ENCODE measurements at places on chromosomes 7 and 10. TPM values are rescaled to one million over a fixed set of nuclear protein-coding genes. Genes with fewer than 3 reads are reported as not detected.

DNA sequence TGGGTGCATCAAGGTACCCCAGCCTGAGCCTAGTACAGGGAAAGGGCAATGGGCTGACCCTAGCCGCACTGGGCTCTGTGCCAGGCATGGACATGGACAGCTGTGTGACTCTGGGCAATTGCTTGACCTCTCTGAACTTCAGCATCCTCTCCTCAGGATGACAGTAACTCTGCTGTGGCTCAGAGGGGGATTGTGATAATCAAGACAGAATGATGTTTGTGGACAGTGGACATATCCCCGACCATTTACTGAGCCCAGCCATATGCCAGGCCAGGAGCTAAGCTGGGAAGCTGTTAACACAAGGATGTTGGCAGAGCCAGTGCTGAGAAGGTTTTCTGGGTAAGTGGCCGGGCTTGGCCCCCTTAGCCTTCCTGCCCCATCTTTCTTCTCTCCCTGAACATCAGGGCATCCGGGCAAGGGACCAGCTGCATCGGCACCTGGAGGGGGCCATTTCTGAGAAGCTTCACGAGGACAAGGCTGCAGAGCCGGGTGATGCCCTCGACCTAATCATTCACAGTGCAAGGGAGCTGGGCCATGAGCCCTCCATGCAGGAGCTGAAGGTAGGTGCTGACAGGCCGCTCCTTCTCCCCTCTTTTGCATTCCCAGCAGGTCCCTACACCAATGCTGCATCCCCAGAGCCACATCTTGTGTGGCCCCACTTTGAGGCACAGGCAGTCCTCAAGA, 3.5 kb downstream of the CYP26C1 start:
- DNase-seq = no peak

- DNase-seq = no peak
Observed at GRCh38 chr10:130003787-130004613, 39.9 kb upstream of the EBF3 start.

GRCh38 chr7:1978656-1979590, 253.8 kb downstream of the MAD1L1 start:
- no peak for DNase-seq

DNA sequence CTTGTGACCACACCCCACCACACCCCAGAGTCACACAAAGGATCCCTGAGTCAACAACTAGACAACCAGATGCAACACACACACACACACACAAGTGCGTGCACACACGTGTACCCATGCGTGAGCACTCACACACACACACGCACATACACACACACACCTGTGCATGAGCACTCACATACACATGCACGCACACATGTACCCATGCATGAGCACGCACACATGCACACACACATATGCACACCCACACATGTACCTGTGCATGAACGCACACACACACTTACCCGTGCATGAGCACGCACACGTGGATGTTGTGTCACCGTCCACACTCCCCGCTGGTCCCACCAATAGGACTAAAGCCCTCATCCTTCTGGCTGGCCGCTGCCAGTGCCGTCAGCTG, 60.4 kb downstream of the HTR5A start:
- DNase-seq = no peak

DNA sequence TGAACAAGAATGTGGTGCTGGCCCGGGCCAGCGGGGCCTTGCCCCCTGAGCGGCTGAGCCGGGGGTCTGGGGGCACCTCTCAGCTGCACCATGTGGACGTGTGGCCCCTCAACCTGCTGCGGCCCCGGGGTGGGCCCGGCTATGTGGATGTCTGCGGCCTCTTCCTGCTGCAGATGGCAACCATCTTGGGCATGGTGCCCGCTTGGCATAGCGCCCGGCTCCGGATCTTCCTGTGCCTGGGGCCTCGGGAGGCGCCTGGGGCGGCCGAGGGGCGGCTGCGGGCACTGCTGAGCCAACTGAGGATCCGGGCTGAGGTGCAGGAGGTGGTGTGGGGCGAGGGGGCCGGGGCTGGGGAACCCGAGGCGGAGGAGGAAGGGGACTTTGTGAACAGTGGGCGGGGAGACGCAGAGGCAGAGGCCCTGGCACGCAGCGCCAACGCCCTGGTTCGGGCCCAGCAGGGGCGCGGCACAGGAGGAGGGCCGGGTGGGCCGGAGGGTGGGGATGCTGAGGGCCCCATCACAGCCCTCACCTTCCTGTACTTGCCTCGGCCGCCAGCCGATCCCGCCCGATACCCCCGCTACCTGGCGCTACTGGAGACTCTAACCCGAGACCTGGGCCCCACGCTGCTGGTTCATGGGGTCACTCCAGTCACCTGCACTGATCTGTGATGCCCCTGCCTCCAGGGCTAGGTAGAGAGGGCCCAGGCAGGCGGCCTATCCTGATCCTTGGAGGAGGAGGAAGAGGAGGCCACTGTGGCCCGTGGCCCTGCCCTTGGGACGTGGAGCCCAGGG, 1.1 kb upstream of the TRIP6 start:
- DNase-seq = peak; percentile 23

DNA sequence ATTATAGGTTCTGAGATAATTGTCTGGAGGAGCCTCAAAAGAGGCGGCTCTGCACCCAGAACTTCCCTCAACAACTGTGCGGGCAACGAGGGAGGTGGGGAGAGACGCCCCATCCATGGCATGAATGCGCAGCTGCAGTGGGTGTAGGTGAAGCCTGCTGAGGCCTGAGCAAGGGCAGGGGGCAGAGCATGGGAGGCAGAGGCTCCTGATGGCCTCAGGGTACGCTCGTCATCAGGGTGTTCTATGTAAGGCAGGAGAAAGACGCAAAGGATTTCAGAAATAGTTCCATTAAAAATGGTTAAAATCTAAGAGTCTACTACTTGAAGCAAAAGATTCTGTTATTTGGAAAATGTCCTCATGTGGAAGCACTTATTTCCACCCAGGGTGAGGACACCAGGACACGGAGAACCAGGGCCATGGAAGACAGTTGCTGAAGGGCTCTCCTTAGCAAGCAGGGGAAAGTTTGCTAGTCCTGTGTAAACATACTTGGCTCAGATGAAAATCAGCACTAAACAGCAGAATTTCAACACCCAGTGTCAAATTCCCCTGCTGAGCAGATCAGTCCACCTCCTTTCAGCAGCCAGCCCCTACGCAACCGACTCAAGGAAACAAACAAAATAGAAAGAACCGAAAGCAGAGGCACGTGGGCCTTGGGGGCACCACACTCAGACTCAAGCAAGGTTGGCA, 18.9 kb downstream of the INSIG1 start:
- no peak for DNase-seq

GRCh38 chr7:155660758-155661093, 16.3 kb downstream of the RBM33 start:
- DNase-seq = no peak

GRCh38 chr10:88978463-88978862, 12.1 kb upstream of the FAS start:
- no peak for DNase-seq

DNA sequence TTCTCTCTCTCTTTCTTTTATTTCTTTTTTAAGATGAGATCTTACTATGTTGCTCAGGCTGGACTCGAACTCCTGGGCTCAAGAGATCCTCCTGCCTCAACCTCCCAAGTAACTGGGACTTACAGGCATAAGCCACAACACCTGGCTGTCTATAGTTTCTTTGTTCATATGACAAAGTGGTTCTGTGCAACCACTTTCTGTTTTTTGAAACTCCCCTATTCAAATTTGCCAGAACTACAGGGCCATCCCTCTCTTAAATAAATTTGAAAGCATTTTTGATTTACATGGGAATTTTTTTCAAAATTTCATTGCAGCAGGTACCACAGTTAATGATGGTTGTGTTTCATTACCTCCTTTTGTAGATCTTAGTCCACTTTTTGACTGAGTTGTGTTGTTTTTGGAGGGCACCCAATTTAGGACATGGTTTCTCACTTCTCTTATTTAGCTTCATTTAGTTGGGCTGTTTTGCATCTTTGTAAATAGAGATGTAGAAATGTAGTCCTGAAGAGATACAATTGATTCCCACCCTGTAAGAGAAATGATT, 119.2 kb downstream of the LRRC4 start:
- no peak for DNase-seq

DNA sequence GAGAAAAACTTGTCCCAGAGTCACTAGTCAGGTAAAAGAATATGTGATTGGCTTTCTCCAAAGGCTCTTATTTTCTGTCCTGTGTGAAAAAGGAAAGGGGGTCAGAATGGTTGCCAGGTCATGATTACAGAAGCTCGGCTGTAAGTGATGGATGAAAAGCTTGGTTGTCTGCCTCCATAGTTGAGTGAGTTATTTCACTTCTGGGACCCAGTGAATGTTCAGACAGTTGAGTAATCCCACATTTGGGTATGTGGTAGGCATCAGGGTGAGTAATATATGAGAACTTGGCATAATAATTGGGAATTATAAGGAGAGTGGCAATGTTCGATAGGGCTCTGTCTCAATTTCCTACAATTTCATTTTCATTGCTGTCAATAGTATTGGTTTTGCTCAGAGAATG, 72.5 kb downstream of the BBS9 start:
- DNase-seq = no peak

DNA sequence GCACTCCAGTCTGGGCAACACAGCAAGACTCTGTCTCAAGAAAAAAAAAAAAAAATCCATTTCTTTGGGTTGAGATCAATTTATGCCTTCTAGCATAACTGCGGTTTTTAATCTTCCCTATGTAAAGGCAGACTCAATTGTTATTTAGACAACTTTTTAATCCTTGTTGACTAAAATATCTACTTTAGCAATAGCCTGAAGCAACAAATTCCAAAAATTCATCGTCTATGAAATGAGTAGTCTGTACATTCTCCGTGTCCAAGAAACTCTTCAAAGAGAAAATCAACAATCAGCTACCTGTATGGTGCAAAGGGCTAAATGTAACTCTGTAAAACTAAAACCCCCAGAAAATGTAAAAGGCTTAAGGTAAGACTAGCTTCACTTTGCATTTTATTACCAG, 22.8 kb downstream of the LAMB1 start:
- no peak for DNase-seq

DNA sequence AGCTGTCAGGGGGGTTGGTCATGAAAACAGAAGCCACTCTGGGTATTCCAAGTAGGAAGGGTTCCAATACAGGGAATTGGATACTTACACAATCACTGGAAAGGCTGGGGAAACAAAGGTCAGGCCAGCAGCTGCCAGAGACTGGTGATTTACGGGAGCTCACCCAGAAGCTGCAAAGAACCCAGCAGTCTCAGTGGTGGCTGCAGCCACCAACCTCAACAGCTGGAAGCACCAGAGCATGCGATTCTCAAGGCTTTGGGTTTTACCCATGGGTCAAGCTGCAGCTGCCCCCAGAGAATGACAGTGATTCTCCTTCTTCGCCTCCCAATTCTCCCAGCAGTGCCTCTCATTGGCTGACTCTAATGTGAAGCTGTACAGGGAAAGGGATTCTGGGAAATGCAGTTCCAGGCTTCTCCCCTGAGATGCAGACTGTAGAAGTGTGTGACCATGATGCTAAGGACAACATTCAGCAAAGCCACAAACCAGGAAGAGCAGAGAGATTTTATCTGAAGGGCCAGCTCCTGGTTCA, 107.2 kb upstream of the TCF7L2 start:
- DNase-seq = peak; percentile 38

- DNase-seq = no peak
Observed at GRCh38 chr7:100210805-100211204, 8.9 kb upstream of the PVRIG start.

GRCh38 chr7:130419658-130420057, 21.2 kb downstream of the CEP41 start:
- DNase-seq = peak; percentile 92

GRCh38 chr10:113695691-113696090, 16.0 kb downstream of the CASP7 start:
- DNase-seq = no peak

GRCh38 chr10:34719746-34720145, 95.3 kb downstream of the PARD3 start:
- no peak for DNase-seq

DNA sequence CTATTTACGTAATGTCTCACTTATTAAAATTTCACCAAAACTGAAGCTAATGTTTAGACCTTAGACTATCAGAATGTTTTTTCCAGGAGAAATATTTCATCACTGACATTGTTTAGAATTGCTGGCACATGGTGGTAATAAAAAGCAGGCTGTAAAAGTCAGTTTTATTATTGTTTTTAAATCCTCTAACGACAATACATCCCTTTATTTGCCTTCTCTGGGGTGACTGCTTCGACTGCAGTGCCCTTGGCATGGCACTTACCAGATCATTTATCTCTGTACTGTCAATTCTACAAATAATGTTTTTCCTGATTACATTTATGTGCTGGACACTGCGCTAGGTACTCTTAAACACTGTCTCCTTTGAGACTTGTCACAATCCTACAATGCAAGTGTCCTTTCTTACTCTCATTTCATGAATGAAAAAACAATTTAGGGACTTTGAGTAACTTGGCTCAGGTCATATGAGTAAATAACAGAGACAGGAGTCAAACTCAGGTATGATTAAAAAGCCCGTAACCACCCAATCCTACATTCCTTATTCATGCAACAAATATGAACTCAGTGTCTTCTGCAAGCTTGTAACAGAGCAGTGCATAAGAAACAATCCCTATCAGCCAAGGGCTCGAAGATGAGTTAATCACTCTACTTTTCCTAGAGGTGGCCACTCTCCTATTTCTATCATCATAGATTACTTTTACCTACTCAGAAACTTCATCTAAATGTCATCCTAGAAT, 5.6 kb upstream of the ING3 start:
- peak; percentile 33 for DNase-seq

- no peak for DNase-seq
Observed at GRCh38 chr7:35588647-35589046, 106.3 kb downstream of the HERPUD2 start.

DNA sequence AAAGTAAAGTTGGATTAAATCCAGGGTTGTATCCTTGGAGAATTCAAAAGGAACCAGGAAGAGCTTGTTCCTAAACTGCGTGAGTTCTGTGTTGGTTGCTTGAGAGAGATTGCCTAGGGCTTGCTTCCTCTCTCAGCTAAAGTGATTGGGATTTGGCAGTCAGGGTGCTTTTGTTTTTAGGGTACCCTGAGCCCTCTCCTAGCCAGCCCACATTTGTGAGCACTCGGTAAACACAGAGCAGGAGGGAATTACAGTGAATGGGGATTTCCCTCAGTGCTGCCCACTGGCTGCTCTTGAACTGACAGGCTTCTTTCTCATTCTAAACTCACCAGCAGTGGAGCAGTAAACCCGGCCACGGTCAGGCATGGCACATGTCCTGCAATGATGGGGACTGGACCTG, 146.9 kb downstream of the TPST1 start:
- DNase-seq = no peak

Gene ETV1
- polyA plus RNA-seq = 30.6 TPM

Gene CYREN
- polyA plus RNA-seq = 33.4 TPM

Gene HMX2
- polyA plus RNA-seq = 1.1 TPM

Gene GNGT1
- polyA plus RNA-seq = not detected

Gene C10orf67
- polyA plus RNA-seq = 0.27 TPM

Gene PDIA4
- 134 TPM for polyA plus RNA-seq

Gene CNOT4
- polyA plus RNA-seq = 18.8 TPM

Gene SYT15B
- polyA plus RNA-seq = 1.5 TPM
